SK-N-SH (cell line): ENCODE measurements at places on chromosomes 2 and 18.

DNA sequence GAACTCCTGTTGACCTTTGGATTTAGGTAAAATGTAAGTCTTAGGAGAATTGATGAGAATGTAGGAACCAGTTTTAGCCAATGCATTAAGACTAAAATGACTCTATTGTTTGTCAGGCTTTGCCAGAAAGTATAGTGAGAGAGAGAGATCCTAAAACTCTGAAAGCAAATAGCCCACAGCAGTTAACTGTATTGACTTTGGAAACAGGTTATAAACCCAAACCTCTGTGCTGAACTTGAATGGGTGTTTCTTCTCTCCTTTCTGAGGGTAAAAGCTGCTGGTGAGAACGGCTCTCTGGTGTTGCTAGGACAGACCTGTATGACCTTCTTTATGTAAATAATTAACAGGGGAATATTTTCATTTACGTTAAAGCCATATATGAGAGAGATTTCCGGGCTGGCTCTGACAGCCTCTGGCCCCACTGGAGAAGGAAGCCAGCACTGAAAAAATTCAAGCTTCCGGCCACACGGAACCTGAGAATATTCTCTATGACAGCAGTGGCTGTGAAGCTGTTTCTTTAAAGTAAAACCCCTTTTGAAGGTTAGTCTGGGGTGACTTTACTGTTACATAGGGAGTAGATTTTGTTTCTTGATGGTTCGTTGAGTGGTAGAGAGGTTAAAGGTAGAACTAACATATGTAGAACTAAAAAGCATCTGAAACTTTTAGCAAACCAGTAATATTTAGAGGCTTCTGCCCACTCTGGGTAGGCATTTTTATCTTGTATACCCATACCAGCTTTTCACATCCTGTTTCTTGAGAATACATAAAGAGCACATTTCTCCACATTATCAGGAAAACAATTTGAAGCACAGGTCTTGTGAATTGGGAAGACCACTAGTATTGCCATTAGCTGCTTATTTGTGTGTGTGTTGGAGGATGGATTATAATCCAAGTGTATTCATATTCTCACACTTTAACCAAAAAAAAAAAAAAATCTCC lies 123.8 kb downstream of the SPTBN1 start:
- no peak for DNase-seq

DNA sequence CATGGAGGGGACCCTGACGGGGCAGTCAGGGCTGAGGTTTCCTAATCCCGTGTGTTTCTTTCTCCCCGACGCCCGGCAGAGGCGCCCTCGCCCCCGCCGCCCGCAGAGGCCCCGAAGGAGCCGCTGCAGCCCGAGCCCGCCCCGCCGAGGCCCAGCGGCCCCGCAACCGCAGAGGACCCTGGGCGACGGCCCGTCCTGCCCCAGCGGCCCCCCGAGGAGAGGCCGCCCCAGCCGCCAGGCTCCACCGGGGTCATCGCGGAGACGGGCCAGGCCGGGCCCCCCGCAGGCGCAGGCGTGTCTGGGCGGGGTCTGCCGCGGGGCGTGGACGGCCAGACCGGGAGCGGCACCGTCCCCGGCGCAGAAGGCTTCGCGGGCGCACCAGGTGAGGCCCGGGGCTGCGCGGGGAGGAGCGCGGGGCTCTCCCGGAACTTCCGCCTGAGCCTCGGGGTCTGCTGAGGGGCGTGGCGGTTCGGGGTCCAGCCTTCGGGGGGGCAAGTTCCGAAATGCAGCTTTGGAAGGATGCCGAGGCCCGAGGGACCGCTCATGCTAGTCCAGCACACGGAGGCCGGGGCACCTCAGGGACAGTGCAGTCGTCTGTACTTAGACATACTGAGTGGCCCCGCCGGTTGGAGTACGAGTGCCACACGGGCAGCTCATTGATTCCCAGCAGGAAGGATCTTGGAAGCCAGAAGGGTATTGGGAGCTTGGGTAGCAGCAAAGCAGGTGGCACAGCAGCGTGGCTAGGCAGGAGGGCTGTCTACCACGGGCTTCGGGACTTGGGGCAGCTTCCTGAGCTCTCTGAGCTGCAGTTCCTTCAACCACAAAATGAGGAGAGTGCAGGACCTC lies 60.1 kb downstream of the EMILIN2 start:
- peak; percentile 87 for DNase-seq

DNA sequence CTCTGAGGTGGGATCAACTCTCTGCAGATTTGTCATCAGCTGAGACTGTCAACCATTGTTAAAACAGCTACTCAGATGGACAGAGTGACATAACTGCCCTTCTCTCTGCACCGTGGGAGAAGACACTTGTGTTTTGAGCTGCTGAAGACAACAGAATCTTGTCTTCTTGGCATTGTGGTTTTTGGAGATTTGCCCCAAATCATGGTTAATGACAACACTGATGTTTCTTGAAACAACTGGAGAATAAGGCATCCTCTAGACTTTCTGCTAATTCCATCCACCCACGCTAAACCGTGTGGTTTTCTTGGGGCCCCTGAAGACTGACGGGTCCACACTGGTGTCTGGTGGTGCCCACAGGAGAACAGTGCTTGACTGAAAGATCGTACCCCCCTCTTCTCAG lies 39.5 kb downstream of the SH3BP4 start:
- DNase-seq = no peak

GRCh38 chr2:37654932-37655841 lies 16.3 kb downstream of the CDC42EP3 start:
- peak; percentile 56 for DNase-seq
